CD4-positive, alpha-beta T cell treated with Interleukin-1 beta for 1 hour (primary cell): ENCODE measurements at places on chromosomes 2 and 18.

- DNase-seq: no peak
These were observed 694.2 kb upstream of the CDH7 start for GRCh38 chr18:65056575-65056974.

DNA sequence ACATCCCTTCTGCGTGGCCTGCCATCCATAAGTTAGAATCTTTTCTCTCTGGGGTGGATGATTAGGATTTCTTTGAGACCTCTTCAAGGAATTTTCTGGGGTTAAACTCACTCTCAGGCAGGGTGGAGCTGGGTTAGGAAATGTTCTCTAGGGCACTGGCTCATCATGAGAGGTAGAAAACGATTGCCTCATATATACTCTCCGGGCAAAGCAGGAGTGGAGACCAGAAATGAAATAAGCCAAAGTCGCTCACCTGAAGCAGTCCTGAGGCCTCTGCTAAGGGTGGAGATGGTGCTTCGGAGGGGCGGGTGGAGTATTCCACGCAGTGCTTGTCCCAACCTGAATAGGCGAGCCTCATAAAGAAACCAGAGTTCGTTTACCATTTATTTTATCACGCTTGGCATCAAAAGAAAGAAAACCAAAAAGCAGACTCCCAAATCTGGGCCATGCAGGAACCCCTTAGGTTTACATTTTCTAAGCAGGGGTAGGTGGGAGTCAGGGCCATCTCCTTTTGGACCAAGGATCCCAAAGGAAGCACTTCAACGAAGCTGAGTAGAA is 249.3 kb upstream of the MEIS1 start:
- DNase-seq: no peak

GRCh38 chr2:230318190-230319121 is 8.5 kb upstream of the SP140L start:
- DNase-seq: no peak

DNA sequence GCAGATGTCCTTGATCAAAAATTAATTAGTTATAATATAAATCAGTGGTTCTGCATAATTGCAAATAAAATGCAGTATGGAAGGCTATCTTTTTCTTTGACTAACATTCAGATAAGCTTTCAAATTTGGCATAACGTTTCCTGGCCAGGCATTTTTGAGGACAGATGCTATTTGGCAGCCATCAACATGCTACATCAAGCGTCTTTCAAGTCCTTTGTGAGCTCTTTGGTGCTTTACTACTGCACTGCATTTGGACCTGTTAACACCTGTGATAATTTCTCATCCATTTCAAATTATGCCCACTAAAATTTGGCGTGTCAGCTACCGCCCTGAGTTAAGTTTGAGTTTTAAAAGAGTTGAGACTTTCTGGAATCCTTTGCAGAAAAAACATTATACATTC is 545.7 kb downstream of the STK39 start:
- DNase-seq: no peak

- DNase-seq: no peak
These were observed 137.2 kb downstream of the CELF4 start for GRCh38 chr18:37428288-37428974.

DNA sequence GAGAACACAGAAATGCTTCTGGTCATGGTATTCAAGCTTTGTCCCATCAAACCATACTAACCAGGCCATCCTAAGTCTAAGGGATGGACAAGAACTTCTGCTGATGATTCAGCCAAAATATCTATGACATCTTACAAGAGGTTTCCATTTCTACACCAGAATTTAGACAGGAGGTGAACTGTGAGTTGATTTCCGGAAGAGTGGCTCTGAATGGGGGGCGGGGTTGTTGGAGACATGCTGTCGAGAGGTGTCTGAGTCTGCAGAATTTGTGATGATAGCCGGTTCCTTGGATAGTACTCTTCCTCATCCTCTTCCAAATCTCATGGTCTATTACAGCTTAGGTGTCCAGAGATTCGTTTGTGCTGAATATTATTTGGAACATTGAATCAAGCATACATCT is 408.7 kb upstream of the TCF4 start:
- no peak for DNase-seq

DNA sequence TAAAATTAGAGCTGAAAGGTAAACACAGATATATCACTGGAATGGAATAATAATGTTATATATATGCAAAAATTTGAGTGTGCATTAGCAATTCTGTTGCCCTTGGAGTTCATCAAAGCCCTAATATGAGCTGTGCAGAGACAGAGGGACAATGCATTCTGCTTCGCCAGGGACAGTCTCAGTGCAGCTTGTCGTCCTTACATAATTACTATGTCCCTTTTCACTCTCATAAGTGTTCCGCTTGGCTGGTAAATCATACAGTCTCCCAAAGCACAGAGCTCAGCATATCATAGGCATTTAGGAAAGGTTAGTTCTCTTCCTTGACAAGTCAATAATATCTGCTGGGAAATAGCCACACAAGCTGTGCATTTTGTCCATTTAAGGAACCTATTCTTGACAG is 30.7 kb downstream of the MAPK4 start:
- no peak for DNase-seq

DNA sequence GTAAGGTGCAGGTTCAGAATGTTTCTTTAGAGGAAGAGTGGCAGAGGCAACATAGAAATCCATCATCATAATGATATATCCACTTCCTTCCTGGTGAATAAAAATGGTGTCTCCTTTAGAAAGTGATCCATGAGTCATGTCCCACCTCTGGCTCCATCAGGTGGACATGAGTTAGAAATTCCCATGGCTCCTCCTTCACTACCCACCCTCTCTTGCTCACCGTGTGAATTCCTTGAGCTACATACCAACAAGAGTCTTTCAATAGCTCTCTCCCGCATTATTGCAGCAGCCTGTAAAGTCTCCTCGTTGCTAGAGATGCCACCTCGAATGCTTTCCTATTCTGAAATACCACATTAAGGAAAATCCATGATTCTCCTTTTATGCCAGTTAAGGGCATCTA is 317.6 kb downstream of the LNPK start:
- DNase-seq: no peak
